ENCODE measurements at places on chromosomes 13 and 19.

GRCh38 chr13:50812242-50812641 is 31.2 kb downstream of the DLEU7 start:
- DNase-seq, result no peak

DNA sequence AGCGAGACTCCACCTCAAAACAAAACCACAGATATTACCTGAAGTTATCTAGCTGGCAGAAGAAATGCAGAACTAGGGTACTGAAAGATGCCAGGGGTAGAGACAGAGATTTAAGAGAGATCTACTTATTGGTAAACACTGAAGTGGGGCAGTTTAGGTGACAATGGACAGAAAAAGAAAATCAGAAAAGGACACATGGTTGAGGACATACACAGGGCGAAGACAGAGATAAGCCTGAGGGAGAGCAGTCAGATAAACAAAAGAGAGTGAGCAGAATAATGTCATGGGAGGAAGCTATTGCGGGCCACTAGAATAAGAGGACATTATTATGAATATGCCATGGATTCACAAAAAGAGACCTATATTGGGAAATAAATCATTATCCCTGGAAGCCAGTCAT is 3.3 kb downstream of the NEK5 start:
- no peak for DNase-seq

GRCh38 chr19:48836089-48837017 is at the start of gene HSD17B14:
TSS of gene HSD17B14 (minus strand) at chr19:48836491. CDS start at chr19:48836411, 80 bp downstream.
- peak; percentile 68 for DNase-seq

DNA sequence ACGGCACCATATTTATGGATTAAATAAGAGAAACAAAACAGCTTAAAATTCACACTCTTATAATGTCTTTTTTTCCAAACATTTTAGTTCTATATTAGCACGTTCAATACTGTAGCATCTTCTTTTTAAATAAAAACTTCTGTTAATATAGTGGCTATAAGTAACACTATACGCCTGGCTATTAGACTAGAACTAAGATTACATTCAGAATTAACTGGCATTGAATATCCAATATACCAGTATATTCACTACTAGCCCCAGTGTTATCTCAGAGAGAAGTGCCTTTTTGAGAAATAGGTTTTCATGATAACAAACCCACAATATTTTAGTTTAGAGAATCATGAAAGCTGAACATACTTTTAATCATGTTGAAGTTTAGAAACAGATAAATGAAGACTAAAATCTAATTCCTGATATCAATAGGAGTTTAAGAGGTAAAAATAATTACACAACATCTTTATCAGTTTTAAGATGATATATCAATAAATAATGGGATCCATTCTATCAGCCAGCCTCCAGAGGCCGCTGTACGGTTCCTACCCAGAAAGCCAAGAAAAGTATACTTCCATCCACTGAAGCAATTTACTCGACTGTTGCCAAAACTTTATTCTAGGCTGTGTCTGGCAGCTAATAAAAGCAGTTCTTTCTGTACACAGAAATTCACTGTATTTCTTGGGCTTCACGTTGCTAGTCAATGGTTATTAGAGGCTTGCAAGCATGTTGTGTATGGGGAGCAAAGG is 1113.4 kb upstream of the MIR17HG start:
- DNase-seq, result no peak

- DNase-seq, result no peak
These were observed 13.6 kb upstream of the ZNF610 start for GRCh38 chr19:52322429-52322828.

DNA sequence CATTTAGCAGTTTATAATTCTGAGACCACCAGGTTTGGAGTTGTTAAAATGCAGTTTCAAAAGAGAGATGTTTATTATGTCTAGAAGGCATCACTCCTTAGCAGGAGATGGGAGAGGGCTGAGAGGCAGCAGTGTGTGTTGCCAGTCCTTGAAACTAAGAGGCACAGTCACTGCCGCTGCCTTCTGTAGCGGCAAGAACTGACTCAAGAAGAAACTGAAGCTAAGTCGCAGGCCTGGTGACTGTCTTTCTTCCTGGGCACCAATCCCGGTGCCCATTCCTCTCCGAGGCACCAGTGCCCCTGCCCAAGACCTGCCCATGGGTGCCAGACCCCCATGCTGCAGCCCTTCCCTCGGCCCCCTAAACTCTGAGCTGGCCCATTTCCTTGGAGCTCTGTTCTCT is 20.1 kb downstream of the N4BP2L1 start:
- DNase-seq, result no peak

DNA sequence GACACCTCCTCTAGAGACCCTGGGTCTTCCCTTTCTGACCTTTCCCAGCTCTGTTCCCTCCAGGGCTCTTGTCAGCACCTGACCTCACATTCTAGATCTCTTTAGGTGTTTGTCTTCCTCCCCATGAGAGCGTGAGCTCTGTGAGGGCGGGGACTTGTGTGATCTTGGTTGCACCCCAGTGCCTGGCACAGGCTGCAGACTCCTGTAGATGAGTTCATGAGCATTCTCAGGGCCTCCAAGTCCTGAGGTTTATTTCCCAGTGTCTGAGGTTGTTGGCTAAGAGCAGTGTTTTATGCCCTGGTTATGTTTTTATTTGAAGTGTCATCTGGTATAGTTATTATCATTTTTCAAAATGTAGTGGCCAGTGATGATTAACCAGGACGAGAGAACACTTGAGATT is 596 bp downstream of the CEACAM4 start:
- DNase-seq, result no peak

All from SW 1271 (cell line).